ENCODE measurements at places on chromosomes 2 and 18.

DNA sequence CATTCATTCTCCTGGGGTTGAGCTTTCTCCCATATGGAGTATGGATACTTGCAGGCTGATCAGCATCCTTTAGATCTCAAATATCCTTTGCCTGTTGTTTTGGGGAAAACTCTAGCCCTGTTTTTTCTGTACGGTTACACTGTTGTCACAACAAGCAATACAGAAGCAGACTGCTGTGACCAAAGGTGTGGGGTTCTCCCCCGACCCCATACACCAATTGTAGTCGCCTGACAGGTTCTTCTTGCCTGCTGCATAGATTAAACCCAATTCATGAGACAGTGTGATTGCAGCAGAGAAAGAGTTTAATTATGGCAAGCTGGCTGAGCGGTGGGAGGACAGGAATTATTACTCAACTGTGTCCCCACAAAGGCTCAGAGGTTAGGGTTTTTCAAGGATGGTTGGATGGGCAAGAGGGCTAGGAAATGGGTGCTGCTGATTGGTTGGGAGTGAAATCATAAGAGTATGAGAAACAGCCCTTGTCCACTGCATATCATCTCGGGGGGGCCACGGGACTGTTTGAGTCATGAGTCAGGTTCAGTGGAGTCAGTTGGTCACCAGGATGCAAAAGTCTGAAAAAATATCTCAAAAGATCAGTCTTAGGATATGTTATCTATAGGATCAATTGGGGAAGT, 40.6 kb downstream of the ITGB1BP1 start:
- H3K4me1 ChIP-seq = no peaks in the 10 kb centered on the region
- H3K27ac ChIP-seq = no peak overlapping the region
- no peak for DNase-seq
- H3K36me3 ChIP-seq = no peaks in the 10 kb centered on the region

GRCh38 chr2:231615058-231615671, 22.5 kb downstream of the TEX44 start:
- peak overlapping the region; percentile 82 for H3K4me3 ChIP-seq
- peaks cover 63% of the 10 kb centered on the region for H3K4me1 ChIP-seq
- DNase-seq = peak; percentile 41
- no peaks in the 10 kb centered on the region for H3K27me3 ChIP-seq

DNA sequence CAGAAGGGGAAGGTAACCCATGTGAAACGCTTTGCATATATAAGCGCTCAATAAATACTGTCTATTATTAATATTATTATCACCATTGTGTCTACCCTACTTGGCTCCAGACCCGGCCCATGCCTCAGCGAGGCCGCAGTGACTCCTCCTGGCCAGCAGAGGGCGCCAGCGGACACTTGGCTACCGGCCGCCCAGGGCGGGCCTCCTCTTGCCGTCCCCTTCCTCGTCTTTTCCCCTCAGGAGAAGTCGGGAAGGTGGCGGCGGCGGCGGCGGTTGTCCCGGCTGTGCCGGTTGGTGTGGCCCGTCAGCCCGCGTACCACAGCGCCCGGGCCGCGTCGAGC, at the start of gene AGFG1:
Gene AGFG1 (plus strand): TSS at position 233 of the 341 bp plus-strand sequence. CDS start 266 bp downstream, outside the sequence.
- H3K36me3 ChIP-seq = peaks cover 8% of the 10 kb centered on the region
- H3K27me3 ChIP-seq = no peaks in the 10 kb centered on the region
- H3K4me3 ChIP-seq = peak within 1 kb of the TSS; percentile 99
- H3K27ac ChIP-seq = peak within 1 kb of the TSS; percentile 89
- DNase-seq = peak; percentile 92
- peaks cover 55% of the 10 kb centered on the region for H3K4me1 ChIP-seq

DNA sequence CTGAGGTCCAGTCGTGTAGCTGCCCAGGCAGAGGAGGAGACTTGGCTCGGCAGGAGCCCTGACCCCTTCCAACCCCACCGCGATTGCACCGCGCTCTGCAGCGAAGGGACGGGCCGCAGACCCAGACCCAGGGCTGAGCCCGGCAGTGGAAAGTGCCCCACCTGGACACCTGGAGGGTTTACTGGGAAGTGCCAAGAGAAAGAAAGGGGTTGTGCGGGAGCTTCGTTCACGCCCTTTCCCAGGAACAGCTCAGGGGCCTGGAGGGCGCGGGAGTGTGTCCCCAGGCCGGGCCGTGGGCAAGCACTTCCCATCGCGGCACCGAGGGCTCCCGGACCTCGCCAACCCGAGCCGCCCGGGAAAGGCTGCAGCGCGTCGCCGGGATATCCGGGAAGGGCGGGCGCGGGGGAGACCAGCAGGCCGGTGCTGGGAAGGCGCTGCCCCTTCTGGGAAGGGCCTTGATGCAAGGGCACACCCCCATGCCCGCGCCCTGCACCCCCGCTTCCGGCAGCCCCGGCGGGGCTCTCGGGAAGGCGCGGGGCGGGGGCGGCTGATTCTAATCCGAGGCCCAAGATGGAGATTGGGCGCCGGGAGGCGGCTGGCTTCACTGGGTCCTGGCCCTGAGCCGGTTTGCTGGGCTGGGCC, 36.1 kb upstream of the MRPL33 start:
- peaks cover 13% of the 10 kb centered on the region for H3K4me1 ChIP-seq
- H3K27me3 ChIP-seq = peaks cover 1% of the 10 kb centered on the region

DNA sequence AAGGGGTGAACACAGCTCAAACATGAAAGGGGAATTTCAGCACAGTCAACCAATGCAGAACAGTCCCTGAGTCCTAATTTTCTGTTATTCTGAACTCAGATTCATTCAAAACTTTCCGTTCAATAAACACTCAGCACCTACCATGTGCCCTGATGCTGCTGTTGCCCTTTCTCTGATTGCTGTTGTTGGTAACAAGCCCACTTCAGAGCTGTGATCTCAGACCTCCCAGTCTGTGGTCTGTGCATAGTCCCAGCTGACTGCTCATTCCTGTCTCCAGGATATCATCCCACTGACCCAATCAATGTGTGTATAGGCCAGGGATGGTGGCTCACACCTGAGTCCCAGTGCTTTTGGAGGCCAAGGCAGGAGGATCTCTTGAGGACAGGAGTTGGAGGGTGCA, 82.7 kb upstream of the SLC35G4 start:
- no peak for DNase-seq
- H3K36me3 ChIP-seq = no peaks in the 10 kb centered on the region
- H3K4me3 ChIP-seq = no peak overlapping the region

DNA sequence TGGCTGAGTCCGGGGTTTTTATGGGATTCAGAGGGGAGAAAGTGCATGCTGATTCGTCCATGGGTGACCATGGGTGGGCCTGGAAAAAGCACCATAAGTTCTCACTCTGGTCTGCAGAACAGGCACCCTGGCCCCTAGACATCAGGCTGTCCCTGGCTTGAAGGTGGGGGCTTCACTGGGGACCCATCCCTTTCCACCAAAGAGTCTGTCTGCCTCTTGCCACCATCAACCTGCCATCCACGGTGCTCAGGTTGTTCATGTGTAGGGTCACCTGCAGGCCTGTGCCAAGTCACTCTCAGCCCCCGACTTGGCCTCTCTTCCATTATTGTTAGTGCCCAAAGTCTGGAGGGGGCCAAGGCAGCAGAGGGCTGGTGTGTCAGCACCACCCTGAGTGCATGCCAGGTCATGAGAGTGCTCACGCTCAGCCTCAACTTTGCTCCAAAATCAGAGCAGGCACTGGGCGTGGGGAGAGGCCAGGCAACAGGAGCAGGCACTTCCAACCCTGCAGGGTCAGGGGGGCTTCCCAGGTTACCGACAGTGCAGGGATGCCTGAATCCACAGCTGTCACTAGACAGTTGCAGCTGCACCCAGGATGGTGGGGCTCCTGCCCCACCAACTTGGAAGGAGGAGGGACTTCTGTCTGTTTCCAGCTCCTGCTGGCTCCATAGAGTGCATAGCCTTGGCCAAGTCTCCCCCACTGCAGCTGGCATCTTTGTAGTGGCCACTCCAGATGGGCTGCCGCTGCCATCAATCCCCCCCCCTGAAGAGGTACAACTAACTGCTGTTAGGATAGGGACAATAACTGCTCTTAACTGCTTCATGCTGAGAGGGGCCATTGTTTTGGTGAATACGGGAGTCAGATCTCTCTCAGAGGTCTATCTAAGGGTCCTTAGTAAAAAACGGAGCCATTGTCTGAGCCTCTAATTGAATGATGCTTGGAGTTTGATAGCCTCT, 209.3 kb downstream of the AKAIN1 start:
- H3K36me3 ChIP-seq = no peaks in the 10 kb centered on the region
- no peaks in the 10 kb centered on the region for H3K4me1 ChIP-seq
- DNase-seq = no peak
- no peak overlapping the region for H3K4me3 ChIP-seq
- no peaks in the 10 kb centered on the region for H3K27me3 ChIP-seq

DNA sequence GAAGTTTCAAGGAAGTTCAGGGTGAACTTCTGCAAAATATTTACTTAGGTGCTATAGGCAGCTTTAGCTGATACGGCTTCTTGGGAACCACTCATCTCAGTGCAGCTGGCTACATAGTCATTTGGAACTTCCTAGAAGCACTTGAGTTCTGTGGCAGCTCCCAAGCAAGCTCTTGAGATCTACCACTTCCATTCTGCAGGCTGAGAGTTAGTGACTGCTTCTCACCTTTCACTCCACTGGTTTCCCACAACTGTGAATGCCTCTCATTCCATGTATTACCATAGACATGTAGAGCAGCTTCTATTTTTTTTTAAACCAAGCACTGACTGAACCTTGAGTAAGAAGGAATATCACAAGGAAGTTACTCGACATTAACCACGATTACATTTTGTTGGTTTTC, 994.1 kb upstream of the ACVR2A start:
- H3K27me3 ChIP-seq = no peaks in the 10 kb centered on the region
- H3K27ac ChIP-seq = no peak overlapping the region
- no peaks in the 10 kb centered on the region for H3K36me3 ChIP-seq

GRCh38 chr2:5696945-5697521, 4.8 kb downstream of the SOX11 start:
- H3K36me3 ChIP-seq = peaks cover 5% of the 10 kb centered on the region
- no peak for DNase-seq
- no peak overlapping the region for H3K4me3 ChIP-seq
- H3K4me1 ChIP-seq = peaks cover 11% of the 10 kb centered on the region

DNA sequence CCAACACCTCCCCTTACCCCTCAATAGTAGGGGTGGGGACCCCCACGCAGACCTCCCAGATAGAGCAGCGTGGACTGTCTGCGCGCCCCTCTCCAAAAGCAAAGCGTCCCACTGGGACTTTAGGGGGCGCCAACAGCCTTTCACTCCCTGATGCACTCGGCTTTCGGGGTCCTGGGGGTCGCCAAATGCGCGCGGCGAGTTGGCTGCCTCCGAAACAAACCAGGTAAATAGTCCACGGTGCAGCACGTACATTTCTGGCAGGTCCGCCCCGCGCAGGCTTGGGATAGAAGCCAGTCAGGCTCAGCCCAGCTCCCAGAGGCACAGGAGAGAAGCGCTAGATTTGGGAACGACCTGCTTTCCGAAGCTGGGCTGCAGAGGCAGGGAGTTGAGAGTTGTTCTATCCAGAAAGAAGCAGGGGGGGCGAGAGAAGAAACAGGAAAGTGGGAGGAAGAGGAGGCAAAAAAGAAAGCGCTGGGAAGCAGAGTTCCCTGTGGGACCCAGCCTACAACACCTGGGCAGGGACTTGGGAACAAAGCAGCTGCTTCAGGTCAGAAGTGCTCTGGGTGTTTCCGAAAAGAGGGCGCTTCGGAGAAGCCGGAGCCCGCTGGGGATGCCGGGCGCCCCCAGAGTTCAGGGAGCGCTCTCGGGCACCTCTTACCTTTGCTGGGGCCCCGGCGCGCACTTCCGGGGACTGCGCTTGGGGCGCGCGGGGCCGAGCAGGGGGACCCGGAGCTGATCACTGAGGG, 544 bp downstream of the EVA1A start:
- H3K27ac ChIP-seq = no peak overlapping the region
- H3K4me1 ChIP-seq = peaks cover 18% of the 10 kb centered on the region
- H3K36me3 ChIP-seq = no peaks in the 10 kb centered on the region
- H3K27me3 ChIP-seq = peaks cover 47% of the 10 kb centered on the region
- H3K4me3 ChIP-seq = peak overlapping the region; percentile 72
- DNase-seq = peak; percentile 5

DNA sequence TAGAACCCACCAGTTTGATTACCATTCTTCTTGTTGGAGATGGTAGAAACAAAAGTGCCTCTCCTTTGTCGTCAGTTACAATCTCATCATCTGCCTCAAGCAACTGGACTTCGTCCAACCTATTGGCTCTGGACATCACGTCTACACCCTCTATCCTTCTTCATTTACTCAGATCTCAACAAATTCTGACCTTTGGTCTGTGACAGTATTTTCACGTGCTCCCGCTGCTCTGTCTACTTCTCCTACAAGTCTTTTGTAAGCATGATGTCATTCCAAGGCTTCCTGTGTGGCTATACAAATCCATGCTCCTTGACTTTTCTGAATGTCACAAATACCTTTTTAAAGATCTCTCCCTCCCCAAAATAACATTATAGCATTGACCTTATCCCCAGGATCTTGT, 43.0 kb upstream of the PID1 start:
- H3K27me3 ChIP-seq = no peaks in the 10 kb centered on the region
- no peak overlapping the region for H3K4me3 ChIP-seq
- H3K27ac ChIP-seq = no peak overlapping the region
- no peak for DNase-seq
- no peaks in the 10 kb centered on the region for H3K4me1 ChIP-seq

DNA sequence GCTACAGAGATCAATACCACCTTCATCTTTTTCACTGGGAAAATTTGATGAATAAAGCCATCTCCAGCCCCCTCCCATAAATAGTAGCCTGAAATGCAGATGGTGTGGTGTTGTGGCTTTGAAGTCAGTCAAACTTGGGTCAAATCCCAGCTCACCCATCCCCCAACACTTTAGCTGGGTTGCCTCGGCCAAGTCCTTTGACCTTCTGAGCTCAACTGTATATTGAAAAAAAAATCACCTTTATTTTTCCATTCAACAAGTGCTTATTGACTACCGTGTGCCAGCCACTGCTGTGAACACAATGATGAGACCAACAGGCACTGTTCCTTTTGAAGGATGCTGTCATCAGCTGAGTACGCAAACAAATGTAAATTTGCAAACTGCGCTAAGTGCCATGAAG, 35.1 kb upstream of the NTSR2 start:
- no peaks in the 10 kb centered on the region for H3K36me3 ChIP-seq
- H3K27me3 ChIP-seq = peaks cover 3% of the 10 kb centered on the region
- DNase-seq = no peak
- peaks cover 4% of the 10 kb centered on the region for H3K4me1 ChIP-seq
- H3K4me3 ChIP-seq = no peak overlapping the region
- H3K27ac ChIP-seq = no peak overlapping the region

DNA sequence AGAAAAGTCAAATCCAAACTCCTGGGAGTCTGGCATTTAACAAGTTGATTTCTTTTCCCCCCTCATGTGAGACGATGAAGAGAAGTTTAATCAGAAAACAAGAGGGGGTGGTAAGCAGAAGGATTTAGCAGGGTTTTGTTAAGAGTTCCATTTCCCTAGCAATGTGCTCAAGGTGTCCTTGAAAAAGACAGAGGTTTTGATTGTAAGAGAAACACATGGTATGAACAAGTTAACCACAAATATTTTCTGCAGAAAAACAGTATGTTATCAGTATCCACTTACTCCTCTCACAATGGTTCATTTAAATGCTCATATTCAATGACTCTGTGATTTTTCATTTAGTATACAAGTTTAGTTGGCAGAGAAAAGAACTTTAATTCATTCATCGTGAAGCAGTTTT, 26.8 kb downstream of the LAMA1 start:
- no peaks in the 10 kb centered on the region for H3K4me1 ChIP-seq
- no peak for DNase-seq
- H3K27me3 ChIP-seq = peaks cover 2% of the 10 kb centered on the region
- no peak overlapping the region for H3K27ac ChIP-seq
- no peak overlapping the region for H3K4me3 ChIP-seq

GRCh38 chr2:219057709-219058540, 2.8 kb downstream of the IHH start:
- H3K4me3 ChIP-seq = peak overlapping the region; percentile 11
- H3K27me3 ChIP-seq = peaks cover 57% of the 10 kb centered on the region
- no peaks in the 10 kb centered on the region for H3K36me3 ChIP-seq
- H3K27ac ChIP-seq = no peak overlapping the region
- DNase-seq = peak; percentile 82
- H3K4me1 ChIP-seq = peaks cover 20% of the 10 kb centered on the region
